Thyroid gland (tissue), 4 donors: ENCODE measurements at places on chromosomes 5 and 9. TPM values are rescaled to one million over a fixed set of nuclear protein-coding genes. Genes with fewer than 3 reads are reported as not detected.

DNA sequence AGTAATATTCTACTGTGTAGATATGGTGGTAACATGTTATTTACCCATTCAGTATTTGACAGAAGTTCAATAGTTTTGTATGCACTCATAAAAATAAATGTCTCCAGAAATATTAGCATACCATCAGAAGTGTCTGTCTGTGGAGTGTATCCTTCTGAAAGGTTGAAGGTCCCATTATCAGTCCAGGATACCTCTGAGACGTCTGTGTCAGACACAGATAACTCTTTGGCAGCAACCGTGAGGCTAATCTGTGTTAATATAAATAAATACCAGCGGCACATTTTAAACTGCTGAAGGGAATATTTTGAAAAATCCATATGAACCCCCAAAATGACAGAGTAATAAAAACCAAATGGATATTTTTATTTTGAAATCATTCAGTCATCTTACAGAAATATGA is 11.9 kb upstream of the ZNF622 start:
- DNase-seq: no peak

NDST1 gene
- total RNA-seq: 87.9 TPM

KIF24 gene
- total RNA-seq: 7.8 TPM

- DNase-seq: no peak
Measured at GRCh38 chr9:136808075-136808805, 492 bp downstream of the RABL6 start.

FST gene
- total RNA-seq: 2.6 TPM

GRCh38 chr9:106649664-106650063 is 213.3 kb upstream of the ZNF462 start:
- DNase-seq: no peak

SHISAL2B gene
- not detected for total RNA-seq

DNA sequence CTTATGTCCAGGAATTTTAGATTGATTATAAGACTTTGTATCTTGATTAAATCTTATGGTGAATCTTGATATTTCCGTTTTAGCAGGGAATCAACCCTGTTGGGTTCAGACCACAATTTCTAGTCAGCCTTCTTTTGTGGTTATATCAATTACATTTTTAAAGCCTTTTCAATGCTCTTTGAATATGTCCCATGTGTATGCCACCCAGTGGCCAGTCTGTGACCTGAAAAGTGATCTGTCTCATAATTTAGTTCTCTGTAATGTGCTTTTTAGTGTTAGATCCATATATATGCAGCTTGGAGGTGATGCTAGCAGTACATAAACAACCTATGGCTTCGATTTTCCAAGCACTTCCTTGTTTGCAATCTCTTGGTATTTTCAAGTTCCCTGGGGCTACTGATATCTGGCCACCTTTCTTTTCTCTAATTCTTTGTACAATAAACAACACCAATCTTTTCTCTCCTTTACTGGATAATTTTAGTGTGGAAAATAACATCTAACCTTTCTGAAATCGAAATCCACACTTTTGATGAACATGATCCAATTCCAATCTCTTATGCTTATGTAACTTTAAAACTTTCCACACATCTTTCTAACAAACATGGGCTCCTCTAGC is 28.8 kb downstream of the PDE8B start:
- no peak for DNase-seq

DNA sequence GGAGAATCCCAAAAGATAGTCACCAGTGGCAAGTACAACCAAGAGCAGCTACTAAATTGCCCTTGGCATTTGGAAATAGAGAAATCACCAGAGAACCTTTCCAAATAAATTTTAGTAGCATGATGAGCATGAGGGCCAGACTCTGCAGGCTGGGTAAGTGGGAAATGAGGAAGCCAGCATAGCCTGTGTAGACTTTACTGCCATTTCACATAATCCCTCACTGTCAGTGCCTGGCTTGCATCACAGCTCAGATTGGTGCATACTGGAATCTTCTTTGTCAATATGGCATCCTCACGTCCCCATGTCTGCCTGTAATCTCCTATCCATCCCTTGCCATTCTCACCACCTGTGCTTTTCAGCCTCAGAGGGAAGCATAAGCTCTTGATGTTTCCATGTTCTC is 14.5 kb downstream of the GRAMD2B start:
- DNase-seq: no peak

GRCh38 chr5:160020266-160020770 is 11.4 kb downstream of the TTC1 start:
- DNase-seq: no peak
